ENCODE measurements at places on chromosomes 5 and 9.

DNA sequence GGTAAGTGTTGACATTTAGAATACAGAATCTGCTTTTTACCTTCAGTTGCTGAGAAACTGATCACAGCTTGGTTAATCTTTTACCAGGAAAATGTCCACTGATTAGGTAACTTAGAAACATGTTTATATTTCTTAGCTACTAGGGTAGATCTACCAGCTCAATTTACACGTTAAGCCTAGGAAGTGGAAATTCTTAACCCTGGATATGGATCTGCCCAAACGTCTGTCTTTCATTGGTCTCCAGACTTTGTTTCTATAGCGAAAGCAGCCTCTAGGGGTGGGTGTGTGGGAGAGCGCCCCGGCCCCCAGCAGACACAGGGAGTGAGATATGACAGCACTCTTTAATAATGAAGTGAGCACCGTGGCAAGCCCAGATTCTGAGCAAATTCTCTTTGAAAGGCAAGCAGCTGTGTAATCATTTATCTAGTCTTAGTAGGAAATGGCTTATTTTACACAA lies 141.6 kb upstream of the ZNF608 start:
- DNase-seq: no peak

DNA sequence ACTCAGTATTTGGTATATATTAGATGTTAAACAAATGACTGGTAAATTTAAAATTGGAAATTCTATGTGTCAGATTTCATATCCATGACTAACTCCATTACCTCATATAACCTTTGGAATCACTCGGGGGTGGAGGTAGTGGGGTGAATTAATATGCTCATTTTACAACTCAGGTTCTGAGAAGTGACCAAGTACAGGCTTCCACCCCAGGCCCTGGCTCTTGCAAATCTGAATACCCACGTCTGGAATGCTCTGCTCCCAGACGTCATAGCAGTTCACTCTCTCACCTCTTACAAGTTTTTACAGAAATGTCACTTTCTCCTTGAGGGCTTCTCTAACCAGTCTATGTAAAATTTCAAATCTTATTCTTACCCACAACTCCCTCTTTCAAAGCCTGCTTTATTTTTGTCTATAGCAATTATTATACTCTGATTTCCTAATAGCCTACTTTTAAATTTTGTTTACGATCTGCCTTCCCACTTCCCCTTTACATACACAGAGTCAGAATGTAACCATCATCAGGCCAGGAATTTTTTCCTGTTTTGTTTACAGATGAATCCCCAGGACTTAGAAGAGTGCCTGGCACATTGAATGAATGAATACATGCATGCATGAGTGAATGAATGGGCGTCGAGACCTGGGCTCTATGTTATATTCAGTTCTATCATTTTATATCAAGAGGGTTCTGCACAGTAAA lies 134.1 kb upstream of the IFNE start:
- DNase-seq: no peak

GRCh38 chr5:173507171-173507570 lies 109.3 kb downstream of the BOD1 start:
- DNase-seq: no peak

DNA sequence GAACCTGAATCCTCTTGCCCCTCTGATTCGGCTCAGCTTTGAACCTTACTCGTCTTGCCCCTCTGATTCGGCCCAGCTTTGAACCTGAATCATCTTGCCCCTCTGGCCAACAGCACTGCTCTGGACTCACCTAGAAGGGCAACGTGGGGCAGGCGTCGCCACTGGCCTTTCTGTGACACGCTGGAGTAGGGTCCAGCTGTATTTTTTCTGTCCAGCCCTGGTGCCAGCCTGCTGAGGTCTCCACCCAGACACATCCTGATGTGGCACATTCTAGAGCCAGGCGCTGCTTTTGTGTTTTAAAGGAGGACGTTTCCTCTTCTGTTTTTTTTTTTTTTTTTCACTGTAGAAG lies 15.2 kb upstream of the CPEB4 start:
- no peak for DNase-seq

- DNase-seq: no peak
Measured at GRCh38 chr5:132824426-132824825, 6.0 kb downstream of the SHROOM1 start.

- DNase-seq: peak; percentile 62
Measured at GRCh38 chr9:133141833-133142595, 21.0 kb upstream of the RALGDS start.

GRCh38 chr5:61609840-61610677 lies 278.0 kb downstream of the ZSWIM6 start:
- DNase-seq: no peak

DNA sequence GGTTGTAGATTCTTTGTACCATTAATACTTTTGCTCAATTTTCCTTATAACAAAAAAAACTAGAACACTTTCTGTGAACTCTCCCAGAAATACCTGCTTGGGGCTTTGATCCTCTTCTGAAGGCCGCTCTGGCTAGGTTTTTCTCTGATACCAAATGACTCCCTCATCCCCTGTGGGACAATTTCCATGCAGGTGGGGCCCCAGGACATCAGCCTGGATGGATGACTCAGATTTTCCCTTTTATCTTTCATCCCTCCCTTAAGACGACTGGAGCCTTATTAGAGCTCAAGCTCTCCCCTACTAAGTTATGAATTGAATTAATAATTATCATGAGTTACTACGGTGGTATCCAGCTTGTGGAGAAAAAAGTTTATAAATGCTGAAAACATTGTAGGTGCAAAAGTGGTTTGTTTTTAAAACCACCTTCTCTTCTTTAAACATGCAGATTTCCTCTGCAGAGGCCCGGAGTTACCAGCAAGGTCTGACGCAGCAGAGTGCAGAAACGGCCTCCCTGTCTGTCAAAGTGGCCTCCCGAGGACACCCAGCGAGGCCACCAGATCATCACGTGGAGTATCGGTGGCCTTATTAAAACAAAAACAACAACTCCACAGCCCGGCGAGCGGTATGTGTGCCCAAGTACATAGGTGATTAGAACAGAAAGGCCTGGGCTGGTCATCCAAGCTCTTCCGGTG lies 50.8 kb upstream of the IRX4 start:
- no peak for DNase-seq

GRCh38 chr5:61702784-61703183 lies 370.7 kb downstream of the ZSWIM6 start:
- no peak for DNase-seq

- no peak for DNase-seq
Measured at GRCh38 chr5:41112486-41113455, 41.6 kb upstream of the MROH2B start.

DNA sequence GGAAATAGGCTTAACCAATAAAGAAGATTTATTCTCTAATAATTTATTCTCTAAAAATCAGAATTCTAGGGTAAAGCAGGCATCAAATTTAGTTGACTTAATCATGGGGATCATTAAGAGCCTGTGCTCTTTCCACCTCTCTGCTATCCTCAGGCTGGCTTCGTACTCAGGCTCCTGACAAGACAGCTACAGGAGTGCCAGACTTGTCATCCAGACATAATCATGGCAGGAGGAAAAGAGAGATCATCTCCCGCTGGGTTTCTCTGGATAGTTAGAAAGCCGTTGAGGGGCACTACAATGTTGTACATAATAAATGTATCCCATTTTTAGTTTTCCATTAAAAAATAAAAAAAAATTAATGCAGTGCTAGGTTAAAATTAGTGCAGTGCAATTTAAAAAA lies 171.9 kb downstream of the SEC61B start:
- no peak for DNase-seq

GRCh38 chr9:4569101-4569500 lies 78.8 kb downstream of the SLC1A1 start:
- DNase-seq: no peak

DNA sequence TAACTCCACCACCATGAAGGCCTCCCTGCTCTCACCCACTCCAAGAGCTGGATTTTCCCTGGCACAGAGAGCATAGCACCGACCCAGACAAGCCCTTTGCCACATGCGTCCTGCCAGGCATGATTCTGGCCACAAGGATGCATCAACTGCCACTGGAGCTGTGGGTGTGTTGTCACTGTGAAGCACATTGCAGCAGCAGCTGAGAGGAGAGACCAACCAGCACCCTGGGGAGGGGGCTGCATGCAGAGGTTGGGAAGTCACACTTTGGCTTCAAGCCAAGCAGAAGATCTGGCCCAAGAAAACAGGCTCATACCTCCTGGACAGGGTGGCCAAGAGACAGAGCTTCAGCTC lies 22.6 kb upstream of the PTGES start:
- no peak for DNase-seq

GRCh38 chr9:88477300-88477751 lies 57.7 kb upstream of the NXNL2 start:
- DNase-seq: no peak

GRCh38 chr5:170479484-170479883 lies 24.3 kb upstream of the KCNIP1 start:
- DNase-seq: no peak

DNA sequence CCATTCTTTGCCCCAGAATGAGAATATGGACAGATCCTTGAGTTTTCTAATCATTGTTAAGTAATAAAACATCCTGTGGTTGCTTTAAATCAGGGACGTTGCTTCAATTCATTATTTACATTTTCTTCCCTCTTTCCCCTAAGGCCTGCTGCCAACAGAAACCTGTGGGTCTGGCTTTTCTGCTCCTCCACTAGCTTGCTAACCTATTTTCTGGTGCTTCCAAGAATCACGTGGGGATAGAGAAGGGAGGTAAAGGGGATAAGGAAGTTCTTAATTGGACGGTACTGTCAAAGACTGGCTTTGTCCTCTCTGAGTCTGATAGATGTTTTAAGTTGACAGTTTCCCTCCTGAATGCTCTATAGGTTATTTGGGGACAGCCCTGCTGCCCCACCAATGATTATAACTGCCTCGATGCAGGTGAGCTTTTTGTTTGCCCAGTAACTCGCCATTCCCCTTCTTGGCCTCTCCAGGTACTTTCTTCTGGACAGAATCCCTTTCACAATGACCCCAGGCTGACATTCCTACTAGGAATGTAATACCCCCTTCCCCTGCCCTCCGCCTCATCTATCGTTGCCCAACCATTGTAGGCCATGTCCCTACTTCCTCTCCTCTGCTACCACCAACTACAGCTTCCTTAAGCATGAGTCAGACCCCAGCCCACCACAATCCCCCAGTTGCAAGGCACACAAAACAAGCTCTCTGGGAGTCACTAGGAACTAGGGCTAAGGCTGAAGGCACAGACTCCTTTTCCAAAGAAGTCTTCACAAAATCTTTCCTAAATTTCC lies 19.9 kb upstream of the CPEB4 start:
- DNase-seq: no peak

DNA sequence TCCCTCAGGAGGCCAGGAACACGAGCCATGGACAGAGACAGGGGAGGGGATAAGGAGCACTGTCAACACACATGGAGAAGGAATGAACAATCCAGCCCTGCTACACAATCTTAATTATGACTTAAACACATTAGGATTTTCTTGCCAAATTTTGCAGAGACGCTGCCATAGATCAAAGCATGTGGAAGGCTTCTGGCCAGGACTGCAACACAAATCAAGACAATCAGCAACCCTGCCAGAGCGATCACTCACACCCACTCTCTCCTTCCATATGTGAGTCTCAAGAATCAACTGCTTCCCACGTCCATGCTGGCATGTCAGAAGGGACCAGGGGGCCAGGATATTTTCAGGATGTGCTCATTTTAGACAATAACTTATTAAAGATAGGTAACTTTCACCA lies 85.6 kb downstream of the ROR2 start:
- DNase-seq: no peak

- no peak for DNase-seq
Measured at GRCh38 chr5:171388816-171389168, 1.1 kb downstream of the NPM1 start.

GRCh38 chr9:101605547-101605946 lies 10.8 kb upstream of the PPP3R2 start:
- no peak for DNase-seq

DNA sequence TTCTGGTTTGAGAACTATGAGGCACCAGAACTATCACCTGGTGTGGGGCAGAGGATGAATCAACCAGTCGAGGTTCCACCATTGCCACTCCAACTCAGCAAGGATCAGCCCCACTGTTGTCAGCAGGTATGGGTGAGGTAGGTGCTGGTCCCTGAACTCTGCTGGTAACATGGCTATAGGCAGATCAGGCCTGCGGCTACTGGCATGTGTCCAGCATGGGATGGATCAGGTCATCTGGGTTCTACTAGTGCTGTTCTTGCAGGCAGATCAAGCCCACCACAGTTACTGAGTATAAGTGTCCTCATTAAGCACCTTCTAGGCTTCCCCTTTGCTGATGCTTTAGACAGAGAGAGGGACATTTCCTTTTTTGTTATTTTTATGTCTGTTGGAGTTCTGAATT lies 71.7 kb downstream of the GABRA6 start:
- no peak for DNase-seq
